ENCODE measurements at places on chromosomes 1 and 21. TPM values are rescaled to one million over a fixed set of nuclear protein-coding genes. Genes with fewer than 3 reads are reported as not detected.

The PALMD gene
- not detected for total RNA-seq

GRCh38 chr21:34743831-34744230 is 75.0 kb downstream of the CLIC6 start:
- no peaks in the 10 kb centered on the region for H3K36me3 ChIP-seq
- DNase-seq = no peak
- no peak overlapping the region for H3K27ac ChIP-seq
- no peak overlapping the region for H3K4me3 ChIP-seq

DNA sequence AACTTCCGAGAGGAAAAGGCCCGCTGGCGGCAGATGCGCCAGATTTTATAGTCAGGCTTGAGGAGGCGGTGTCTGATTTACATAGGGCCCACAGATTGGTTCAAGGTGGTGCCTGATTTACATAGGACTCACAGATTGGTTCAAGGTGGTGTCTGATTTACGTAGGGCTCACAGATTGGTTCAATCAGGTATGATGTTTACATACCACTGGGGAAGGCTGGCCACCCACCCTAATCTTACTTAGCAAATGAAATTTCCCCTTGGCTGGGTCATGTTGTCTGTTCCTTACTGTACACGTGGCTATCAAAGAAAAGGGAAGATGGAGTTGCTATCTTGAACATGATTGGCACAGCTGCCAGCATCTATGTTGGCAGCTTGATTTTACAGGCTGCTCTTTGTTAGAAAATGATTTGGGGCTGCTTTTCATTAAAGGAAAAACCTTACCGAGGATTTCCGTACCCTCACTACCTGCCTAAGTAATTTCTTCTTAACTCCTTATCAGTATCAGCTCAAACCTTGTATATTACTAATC is 96.3 kb downstream of the SETD4 start:
- H3K36me3 ChIP-seq = no peaks in the 10 kb centered on the region
- DNase-seq = no peak
- H3K27ac ChIP-seq = no peak overlapping the region
- no peak overlapping the region for H3K4me3 ChIP-seq

The ZMYND12 gene
- 0.79 TPM for total RNA-seq

The AMIGO1 gene
- 9.4 TPM for total RNA-seq

The NBPF6 gene
- total RNA-seq = not detected

DNA sequence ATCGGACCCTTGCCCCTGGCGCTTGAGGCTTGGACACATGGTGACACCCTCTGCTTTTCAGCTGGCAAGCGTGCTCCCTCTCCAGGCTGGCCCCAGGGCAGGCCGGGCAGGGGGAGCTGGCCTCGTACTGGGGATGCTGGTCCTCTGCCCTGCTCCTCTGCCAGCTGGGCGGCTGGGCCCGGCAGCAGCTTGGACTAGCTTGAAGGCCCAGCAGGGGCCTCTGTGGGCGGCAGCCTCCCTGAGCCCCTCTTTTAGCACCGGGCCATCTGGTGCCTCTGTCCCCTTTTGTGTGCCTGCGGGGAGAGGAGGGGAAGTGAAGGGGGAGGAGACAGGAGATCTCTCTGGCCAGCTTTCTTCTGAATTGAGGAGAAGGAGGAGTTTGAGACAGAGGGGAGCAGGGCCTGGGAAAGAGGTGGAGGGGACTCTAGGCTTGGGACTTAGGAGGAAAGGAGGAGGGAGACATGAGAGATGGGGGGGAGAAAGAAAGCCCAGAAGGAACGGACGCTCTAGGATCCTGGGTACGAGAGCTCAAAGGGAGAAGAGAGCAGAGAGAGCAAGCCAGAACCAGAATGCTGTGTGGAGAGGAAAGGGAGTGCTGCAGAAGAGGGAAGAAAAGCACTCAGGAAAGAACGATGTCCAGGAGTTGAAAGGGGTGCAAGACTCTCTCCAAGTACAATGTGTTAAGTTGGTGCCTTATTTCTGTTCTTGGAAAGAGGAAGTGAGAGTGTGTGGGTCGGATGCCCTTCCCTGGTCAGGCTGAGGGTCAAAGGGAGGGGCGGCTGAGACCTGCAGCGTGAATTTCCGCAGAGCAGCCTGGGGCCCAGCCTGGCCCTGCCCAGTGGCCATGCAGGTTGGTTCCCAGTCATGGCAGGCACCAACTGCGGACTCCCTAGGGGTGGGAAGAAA is 40.3 kb downstream of the IER5 start:
- H3K36me3 ChIP-seq = no peaks in the 10 kb centered on the region
- peaks cover 45% of the 10 kb centered on the region for H3K4me1 ChIP-seq
- H3K27me3 ChIP-seq = peaks cover 6% of the 10 kb centered on the region
- no peak for DNase-seq
- H3K4me3 ChIP-seq = peak overlapping the region; percentile 50
- H3K27ac ChIP-seq = peak overlapping the region; percentile 44

- DNase-seq = no peak
- H3K27me3 ChIP-seq = no peaks in the 10 kb centered on the region
- H3K36me3 ChIP-seq = no peaks in the 10 kb centered on the region
- H3K4me3 ChIP-seq = no peak overlapping the region
- H3K4me1 ChIP-seq = no peaks in the 10 kb centered on the region
Observed at GRCh38 chr1:105427543-105427942, 1628.9 kb upstream of the PRMT6 start.

The KISS1 gene
- total RNA-seq = not detected

- H3K36me3 ChIP-seq = no peaks in the 10 kb centered on the region
- H3K27me3 ChIP-seq = peaks cover 19% of the 10 kb centered on the region
- H3K27ac ChIP-seq = no peak overlapping the region
- peaks cover 9% of the 10 kb centered on the region for H3K4me1 ChIP-seq
Observed at GRCh38 chr1:94332952-94333351, 85.2 kb upstream of the ABCD3 start.

The CACNA1S gene
- total RNA-seq = not detected

- H3K36me3 ChIP-seq = peaks cover 34% of the 10 kb centered on the region
- no peak for DNase-seq
- no peaks in the 10 kb centered on the region for H3K27me3 ChIP-seq
- no peak overlapping the region for H3K27ac ChIP-seq
- H3K4me3 ChIP-seq = no peak overlapping the region
Observed at GRCh38 chr21:33908760-33909159, 6.8 kb downstream of the ATP5PO start.

The OR2G6 gene
- not detected for total RNA-seq

The DNM3 gene
- 2.0 TPM for total RNA-seq

DNA sequence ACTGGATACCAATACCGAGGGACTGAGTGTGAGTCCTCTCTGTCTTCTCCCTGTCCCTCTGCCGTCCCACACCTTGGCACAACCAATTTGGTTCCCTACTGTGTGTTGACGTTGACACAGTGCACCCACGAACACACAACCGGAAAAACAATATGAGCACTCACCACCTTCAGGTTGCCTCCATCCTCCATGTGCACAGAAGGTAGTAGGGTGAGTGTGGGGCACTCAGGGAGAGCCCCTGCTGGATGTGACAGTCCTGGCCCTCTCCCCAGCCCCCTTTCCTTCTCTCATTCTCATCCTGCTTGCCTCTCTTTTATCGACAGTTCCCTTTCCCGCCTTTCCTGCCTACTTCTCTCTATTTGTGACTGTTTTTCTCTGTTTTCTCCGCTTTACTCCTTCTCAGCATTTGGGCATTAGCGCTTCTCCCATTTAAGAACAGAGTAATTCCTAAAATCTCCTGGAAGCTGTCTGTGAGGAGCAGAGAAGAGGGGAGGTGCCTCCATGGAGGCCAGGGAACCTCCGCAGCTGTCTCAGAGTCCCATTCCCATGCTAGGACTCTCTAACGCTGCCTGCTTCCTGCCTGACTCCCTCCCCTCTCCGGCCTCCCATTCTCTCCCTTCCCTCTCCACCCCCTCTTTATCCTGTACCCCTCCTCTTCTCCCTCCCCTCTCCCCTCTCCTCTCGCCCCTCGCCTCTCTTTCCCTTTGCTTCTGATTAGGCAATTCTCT is 16.4 kb downstream of the CADM3 start:
- no peak for DNase-seq
- H3K4me1 ChIP-seq = no peaks in the 10 kb centered on the region
- no peak overlapping the region for H3K27ac ChIP-seq
- no peaks in the 10 kb centered on the region for H3K36me3 ChIP-seq

DNA sequence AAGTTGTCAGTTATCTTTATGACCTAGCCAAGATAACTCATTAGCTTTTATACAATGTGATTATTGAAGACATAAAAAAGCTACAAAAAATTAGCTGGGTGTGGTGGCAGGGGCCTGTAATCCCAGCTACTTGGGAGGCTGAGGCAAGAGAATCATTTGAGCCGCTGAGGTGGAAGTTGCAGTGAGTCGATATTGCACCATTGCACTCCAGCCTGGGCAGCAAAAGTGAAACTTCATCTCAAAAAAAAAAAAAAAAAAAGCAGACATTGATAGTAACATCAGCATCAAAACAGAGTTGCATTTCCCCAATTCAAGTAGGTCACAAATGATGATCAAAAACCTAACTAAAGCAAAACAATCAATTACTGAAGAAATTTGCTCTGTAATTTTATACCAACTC is 191.4 kb downstream of the PTGER3 start:
- H3K36me3 ChIP-seq = no peaks in the 10 kb centered on the region
- DNase-seq = no peak
- H3K4me3 ChIP-seq = no peak overlapping the region
- H3K27ac ChIP-seq = no peak overlapping the region
- H3K4me1 ChIP-seq = no peaks in the 10 kb centered on the region

DNA sequence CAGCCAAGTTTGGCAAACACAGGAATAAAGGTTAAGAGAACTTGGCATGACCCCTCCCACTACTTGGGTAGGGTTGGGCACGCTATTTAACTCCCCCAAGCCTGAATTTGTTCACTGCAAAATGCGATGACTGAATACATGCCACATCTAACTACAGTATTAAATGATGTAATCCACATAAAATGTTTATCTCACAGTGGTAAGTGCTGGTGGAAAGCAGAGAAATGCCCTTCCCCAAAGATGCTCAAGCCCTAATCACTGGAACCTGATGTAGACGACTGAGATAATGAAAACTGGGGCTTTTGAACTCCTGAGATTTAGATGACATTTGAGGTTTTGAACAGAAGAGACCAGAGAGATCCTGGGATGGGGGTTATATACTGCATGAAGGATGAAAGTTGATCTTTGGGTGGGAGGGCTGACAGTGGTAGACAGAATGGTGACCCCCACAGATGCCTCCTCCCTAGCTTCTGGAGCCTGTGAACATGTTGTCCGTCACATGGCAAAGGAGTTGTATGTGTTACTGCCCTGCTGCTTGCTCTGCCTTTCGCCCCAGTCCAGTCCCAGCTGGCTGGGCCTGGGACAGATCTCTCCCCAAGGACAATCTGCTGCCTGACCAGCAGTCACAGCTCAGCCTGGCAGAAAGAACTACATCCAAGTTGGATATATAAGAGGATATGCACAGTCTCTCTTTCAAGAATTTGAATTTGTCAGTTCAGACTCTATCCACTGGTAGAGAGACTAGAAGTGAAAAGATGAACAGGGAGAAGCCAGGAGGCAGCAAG is 120.9 kb downstream of the DAB1 start:
- H3K27me3 ChIP-seq = no peaks in the 10 kb centered on the region
- no peak overlapping the region for H3K27ac ChIP-seq
- no peak for DNase-seq
- peaks cover 8% of the 10 kb centered on the region for H3K4me1 ChIP-seq
- H3K4me3 ChIP-seq = no peak overlapping the region

DNA sequence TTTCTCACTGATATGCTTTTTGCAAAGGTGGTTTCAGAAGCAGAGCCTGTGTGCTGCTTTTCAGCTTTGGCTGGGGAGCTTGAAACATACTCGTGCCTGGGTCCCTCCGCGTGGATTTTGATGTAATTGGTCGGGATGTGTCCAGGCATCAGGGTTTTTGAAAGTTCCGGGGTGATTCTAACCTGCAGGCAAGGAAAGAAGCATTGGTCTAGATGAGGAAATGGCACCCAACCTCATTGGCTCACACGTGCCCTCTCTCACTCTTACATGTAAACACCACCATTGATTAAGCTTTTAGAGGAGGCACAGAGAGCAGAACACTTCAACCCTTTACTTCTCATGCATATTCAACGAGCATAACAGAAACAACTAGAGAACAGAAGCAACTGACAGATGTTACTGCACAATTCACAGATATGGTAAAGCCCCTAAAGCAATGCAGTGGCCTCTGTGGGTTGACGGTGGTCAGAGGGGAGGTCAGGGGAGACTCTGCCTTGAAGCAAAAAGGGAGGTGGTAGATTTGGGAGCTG is 112.1 kb downstream of the TLR5 start:
- H3K4me3 ChIP-seq = no peak overlapping the region
- H3K36me3 ChIP-seq = no peaks in the 10 kb centered on the region
- H3K27ac ChIP-seq = no peak overlapping the region
- no peak for DNase-seq
- peaks cover 2% of the 10 kb centered on the region for H3K4me1 ChIP-seq

- H3K27me3 ChIP-seq = no peaks in the 10 kb centered on the region
- H3K4me1 ChIP-seq = no peaks in the 10 kb centered on the region
- H3K4me3 ChIP-seq = no peak overlapping the region
- DNase-seq = no peak
Observed at GRCh38 chr21:21690068-21690665, 692.0 kb downstream of the NCAM2 start.

The FAM110D gene
- total RNA-seq = not detected

The PLOD1 gene
- 21.0 TPM for total RNA-seq

DNA sequence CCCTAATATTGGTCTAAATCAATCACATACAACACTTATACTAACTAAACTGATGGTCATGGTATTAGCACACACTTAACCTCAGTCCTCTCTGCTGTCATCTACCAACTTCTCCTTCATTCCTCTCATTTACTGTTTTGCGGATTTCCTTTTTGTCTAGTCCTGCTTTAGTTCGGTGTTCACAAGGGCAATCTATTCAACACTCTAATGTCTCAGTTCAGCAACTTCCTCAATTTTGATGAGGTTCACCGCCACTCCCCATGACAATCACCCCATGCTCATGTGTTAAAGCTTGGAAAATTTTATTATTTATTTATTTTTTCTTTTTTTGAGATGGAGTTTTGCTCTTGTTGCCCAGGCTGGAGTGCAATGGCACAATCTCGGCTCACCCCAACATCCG is 301.1 kb downstream of the PTPRC start:
- no peak overlapping the region for H3K4me3 ChIP-seq
- no peak overlapping the region for H3K27ac ChIP-seq
- peaks cover 6% of the 10 kb centered on the region for H3K36me3 ChIP-seq

DNA sequence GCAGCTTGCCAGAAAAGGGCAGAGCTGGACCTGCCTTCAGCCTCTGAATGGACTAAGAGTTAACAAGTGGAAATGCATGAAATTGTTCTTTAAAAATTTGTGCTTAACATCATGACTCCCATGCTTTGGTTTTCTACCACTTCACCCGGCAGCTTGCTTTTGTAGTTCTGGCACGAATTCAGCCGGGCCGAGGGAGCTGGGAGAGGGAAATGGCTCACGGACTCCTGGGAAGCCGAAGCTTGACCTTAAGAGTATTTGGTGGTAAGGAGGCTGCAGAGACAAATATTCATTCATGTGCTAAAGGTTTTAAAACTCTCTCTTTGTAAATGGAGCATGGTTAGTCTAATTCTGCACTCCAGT is 17.2 kb upstream of the GFI1 start:
- H3K36me3 ChIP-seq = peaks cover 3% of the 10 kb centered on the region
- H3K4me1 ChIP-seq = peaks cover 24% of the 10 kb centered on the region
- H3K27ac ChIP-seq = peak overlapping the region; percentile 24
- no peak overlapping the region for H3K4me3 ChIP-seq
- DNase-seq = no peak
